ENCODE measurements at places on chromosomes 3 and 15.
A peak's percentile ranks its signal among the peaks of the same experiment; 100 is the strongest.

DNA sequence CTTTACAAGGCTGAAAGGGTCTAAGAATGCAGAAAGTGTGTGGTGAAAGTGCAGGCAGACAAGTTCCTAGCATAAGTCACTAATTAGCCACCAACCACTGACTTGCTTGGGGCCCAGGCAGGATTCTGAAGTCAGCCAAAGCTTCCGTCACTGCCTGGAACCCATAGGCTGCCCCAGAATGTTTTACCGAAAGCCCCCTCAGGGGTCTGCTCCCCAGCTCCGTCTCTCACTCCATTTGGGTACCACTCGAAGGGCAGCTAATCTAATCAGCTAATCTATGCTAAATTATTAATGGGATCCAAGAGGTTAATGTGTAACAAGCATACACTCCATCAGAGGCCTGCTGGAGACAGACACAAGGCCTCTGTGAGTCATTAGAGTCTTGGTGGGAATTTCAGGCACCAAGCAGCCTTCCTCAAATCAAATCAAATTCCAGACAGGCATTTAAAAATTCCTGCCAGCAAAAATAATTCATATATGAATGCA lies 13.2 kb downstream of the ADAMTS9 start:
- no peak for ATAC-seq

DNA sequence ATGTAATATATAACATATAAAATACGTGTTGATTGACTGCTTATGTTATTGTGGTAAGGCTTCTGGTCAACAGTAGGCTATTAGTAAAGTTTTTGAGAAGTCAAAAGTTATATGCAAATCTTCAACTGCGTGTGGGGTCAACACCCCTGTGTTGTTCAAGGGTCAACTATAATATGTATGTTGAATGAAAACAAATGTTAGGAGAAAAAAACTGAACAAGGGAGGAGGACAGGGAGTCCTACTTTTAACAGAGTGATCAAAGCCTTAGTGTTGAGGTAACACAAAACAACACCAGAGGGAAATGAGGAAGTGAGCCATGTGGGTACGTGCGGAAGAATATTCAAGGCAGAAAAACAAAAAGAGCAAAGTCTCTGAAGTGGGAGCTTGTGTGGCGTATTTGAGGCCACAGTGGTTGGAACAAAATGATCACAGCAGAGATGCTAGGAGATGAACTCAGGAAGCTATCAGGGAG lies 62.5 kb downstream of the SFMBT1 start:
- peak; percentile 96 for ATAC-seq

DNA sequence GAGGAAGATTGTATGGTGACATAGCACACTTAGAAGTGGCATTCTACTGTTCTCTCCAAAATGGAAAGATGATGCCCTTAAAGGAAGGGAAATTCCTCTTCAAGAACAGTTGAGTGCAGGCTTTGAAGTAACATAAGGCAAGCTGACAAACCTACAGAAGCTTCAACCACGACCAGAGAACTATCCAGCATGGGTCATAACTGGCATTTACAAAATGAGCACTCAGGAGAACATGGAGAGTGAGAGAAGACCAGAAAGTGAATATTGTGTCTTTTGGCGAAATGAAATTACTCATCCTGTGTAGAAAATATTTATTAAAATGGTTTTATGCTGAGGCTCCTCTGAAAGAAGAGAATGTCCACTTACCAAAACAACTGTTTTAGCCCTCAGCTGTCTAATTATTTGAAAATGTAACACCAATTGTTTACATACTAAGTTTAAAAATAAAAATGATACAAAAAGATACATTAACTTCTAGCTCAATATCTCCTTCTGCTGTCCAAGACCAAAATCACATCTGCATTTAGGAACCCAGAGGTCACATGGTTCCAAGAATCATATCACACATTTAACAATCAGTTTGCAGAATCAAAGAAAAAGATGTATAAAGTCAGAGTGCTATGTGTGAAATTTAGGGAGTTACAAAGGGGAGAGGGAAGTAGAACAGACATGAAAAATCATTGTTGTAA lies 216.9 kb downstream of the ATP8B4 start:
- ATAC-seq = no peak

GRCh38 chr3:111244760-111245159 lies 173.1 kb downstream of the NECTIN3 start:
- no peak for ATAC-seq

GRCh38 chr3:7272203-7272602 lies 411.3 kb downstream of the GRM7 start:
- ATAC-seq = no peak

GRCh38 chr15:66261056-66261455 lies 7.5 kb upstream of the MEGF11 start:
- ATAC-seq = no peak

GRCh38 chr3:72290859-72291638 lies 506.1 kb upstream of the PROK2 start:
- peak; percentile 27 for ATAC-seq

Data from stimulated activated memory B cell treated with anti-CD40 and anti-IgM and Interleukin-4, amounts not matched to agents 10 μg/mL and 1 μg/mL and 100 μg/mL, for 72 hours (primary cell).